ENCODE measurements at places on chromosomes 5 and 9. TPM values are rescaled to one million over a fixed set of nuclear protein-coding genes. Genes with fewer than 3 reads are reported as not detected.
A peak's percentile ranks its signal among the peaks of the same experiment; 100 is the strongest.

DNA sequence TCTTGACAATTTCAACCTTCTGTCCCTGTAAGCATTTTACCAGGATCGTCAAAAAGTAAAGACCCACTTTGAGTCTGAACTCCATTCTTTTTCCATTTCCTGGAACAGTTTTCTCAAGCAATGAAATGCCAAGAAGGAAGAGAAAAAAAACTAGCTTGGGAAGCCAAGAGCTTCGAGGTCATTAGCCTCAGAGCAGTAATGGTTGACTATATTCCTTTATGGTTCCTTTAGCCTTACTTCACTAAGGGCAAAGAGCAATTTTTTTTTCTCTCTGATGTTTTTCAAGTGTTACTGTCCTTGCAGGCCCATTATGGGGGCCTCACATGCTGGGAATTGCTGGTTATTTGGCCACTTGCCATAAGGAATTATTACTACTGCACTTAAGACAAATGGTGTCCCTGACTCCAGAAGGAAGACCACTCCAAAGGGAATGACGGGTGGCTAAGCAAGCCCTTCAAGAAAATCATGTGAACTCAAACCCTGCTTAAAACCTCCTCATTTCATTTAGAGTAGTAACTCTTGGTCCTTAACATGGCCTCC is 37.1 kb downstream of the BNC2 start:
- no peak for DNase-seq

The IGIP gene
- 17.7 TPM for total RNA-seq

- DNase-seq: no peak
Measured at GRCh38 chr5:31291323-31291854, 97.9 kb downstream of the CDH6 start.

DNA sequence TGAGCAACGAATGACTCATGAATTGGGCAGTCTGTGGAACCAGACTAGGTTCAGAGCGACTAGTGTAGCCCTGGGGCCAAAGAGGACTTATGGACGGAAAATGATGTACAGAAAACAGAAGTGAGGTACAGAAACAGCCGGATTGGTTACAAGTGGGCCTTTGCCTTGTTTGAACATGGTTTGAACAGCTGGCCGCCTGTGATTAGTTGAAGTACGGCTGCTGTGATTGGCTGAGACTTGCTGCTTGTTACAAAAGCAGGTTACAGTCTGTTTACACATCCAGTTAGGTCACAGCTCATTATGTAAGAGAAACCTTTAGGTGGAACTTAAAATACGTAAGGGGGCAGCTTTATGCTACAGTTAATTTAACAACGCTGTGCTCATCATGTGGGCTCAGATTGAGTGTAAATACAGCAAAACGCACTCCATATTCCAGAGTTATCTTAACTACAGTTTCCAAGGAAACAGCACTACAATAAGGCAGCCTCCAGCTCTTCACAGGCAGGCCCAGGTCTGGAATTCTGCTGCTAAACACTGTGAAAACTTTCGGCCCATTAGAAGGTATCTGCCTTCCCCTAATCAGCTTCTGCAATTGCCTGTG is 6.5 kb downstream of the AMACR start:
- peak; percentile 70 for DNase-seq

DNA sequence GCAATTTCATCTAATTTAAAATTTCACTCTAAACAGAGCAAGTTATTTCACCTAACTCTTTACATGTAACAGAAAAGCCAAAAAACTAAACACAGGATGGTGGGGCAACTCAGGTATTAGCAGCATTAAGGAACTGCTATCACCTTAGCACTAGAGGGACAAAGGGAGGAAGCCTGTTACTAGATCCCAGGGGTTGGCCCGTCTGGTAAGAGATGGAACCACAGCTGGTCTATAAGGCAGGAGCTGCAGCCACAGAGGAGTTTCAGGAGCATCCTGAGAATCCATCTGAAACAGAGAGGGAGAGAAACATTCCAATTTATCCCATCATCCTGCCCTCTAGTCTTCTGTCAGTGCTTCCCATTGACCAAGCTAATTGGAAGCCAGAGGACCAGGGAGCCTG is 300.3 kb downstream of the MRPS30 start:
- DNase-seq: no peak

The IFNK gene
- total RNA-seq: not detected

The COL15A1 gene
- total RNA-seq: 8.0 TPM

DNA sequence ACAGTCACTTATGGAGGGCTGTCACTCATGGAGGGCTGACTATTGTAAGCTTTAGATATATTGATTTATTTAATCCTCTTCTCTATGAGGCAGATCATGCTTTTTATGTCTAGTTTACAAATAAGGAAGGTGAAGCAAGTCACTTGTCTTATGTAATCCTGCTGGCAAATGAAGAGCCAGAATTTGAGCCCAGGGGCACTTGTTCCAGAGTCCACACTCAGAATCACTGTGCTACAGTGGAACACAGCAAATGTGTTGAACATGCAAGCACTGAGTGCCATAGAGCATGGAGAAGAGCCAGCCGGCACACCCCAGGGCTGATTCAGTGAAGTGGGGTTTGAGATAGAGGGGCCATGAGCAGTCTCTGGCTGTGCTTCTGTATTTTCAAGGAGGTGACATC is 326.6 kb downstream of the MARCHF11 start:
- DNase-seq: no peak

GRCh38 chr9:110049699-110050450 is 158.1 kb downstream of the C9orf152 start:
- DNase-seq: peak; percentile 57

The HSPB3 gene
- not detected for total RNA-seq

DNA sequence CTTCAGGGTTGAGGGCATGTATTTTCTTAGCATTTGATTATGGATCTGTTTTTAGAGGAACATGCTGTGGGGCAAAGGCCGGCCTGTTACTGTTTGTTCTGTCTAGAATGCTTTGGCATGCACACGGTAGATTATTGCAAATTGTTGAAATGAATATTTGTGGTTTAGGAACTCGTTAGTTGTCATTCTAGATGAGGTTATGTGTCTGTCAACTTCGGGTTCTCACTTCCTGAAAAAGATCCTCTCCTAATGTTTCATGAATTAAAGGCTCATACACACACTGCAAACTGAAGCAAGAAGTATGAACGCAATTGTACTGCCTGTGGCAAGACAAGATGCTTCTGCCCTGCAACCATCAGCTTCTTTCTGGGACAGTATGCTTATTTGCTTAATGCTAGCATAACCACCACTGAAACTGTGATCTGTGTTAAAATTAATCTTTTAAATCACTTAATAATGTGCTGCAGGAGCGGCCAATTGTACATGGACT is 99.6 kb downstream of the BASP1 start:
- no peak for DNase-seq

The BSPRY gene
- 8.4 TPM for total RNA-seq

DNA sequence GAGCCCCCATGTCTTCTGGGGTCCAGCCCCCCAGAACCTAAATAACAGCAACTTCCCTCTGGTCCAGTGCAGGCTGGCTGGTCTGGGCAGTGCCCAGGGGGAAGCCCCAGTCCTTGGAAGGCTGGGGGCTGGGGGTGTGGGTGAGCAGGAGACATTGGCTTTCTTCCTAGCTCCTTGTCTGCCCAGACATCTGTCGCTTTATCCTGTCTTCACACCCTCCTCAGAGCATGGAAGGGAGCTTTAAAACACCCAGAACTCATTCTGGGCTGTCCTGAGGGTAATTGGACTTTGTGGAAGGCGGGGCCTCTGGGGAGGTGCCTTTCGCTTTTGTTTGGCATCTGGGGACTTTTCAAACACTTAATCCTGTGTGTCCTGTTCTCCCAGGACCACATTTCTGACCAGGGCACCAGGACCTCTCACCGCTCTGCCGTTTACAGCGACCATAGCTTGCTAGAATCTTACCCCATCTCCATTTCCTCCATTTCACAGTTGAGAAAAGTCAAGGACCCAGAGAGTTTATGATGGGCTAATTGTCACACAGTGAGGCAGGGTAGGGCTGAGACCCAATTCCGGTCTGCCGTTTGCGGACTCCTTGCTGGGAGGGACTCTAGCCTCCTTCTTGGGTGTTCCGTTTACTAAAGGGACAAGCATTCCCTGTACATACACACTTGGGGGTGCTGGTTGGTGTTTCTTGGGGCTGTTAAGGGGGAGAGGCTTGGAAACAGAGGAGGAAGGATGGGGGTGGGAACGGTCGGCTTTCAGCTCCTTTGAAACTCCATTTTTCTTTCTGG is 1.1 kb downstream of the GSN start:
- no peak for DNase-seq
